ENCODE measurements at places on chromosomes 12 and 14.

- DNase-seq, result peak; percentile 98
Observed at GRCh38 chr12:122064025-122064777, 14.4 kb upstream of the MLXIP start.

GRCh38 chr14:64717870-64718269 is 13.6 kb downstream of the PLEKHG3 start:
- DNase-seq, result no peak

DNA sequence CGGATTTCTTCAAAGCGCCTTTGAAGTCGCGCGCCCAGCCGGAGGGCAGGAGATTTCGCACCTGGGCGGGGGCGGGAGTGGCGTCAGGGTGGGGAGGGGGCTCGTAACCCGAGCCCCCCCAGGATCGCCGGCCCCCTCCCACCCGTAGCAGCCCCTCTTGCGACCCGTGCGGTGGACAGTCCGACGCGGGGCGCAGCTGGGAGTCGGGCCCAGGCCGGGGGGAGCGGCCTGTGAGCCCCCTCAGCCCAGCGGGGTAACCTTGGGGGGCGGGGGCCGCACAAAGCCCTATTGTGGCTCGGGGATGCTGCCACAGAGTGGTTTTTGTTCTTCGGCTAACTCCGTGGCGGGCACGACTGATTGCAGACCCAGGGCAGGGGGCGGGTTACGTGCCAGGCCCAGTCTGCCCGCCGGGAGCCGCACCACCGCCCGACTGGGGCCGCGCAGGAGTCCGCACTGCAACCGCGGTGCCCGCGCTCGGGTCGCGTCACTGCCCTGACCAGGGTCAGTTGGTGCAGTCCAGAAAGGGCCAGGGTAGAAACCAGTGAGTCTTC is 4.2 kb upstream of the AAAS start:
- DNase-seq, result peak; percentile 53

- no peak for DNase-seq
Observed at GRCh38 chr14:50726372-50727107, 58.4 kb upstream of the SAV1 start.

GRCh38 chr12:56304872-56305590 is 4.9 kb upstream of the CS start:
- DNase-seq, result no peak

DNA sequence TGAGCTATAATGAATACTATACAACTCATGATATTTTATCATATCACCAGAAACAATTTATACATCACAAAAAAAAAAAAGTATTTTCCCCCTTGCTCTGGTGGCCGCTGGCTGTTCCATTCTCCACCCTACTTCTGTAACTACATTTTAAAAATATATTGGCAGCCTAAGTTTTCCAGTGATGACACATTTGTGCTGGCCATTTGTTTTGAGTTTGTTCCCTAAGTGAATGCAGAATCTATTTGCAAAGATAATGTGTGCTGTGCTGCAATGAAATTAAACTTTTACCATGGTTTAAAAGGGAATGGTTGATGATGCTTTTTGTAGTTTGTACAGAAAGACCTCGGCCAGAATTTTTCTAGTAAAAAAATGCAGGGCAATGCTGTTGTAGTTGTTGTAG is 1092.8 kb downstream of the TMTC2 start:
- no peak for DNase-seq

DNA sequence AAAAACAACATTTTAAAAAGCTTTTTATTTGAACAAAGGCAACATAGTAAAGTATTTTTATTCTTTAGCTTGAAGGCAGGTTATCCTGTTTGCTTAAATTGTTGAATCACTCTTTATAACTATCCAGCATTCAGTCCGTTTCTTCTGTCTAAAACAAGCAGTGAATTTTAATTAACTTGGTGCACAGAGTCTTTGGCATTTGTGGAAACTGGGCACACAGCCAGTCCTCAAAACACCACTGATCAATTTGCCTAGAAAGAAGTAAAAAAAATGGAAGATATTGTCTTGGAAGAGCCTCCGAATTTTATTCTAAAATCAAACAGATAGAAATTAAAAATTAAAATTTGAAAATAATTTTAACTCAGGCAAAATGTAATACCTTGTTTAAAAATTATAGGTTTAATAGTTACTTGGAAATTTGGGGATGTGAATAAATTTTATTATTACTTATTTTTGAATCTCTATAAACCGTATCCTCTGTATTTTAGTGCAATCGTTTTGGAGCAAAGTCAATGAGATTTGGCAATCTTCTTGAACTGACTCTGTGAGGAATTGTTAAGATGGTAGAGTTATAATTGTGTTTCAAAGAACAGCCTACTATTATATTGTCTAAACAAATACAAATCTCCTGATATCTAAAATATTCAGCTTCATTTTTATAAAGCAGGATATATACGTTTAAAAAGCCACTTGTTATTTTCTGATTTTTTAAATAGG is 927.0 kb downstream of the SLC16A7 start:
- DNase-seq, result no peak

- DNase-seq, result no peak
Observed at GRCh38 chr12:131561051-131561450, 149.8 kb upstream of the SFSWAP start.

DNA sequence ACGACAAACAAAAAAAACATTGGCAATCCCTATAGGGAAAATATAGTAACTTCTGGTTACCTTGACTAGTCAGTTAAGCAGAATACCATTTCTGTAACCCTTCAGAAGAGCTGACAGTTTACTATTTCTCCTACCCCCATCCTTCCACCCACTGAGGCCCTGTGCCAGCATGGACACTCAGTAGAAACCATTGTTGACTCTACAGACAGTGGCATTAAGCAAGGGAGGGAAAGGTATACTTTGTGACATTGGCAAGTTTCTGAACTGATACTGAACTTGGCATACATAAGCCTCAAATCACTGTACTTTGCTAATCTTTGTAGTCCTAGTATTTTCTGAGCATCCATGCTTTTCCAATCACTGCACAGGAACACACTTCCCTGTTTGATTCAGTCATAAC is 33.4 kb upstream of the VSX2 start:
- no peak for DNase-seq

Measured in foreskin melanocyte (primary cell).